Right cardiac atrium (tissue), 5 donors: ENCODE measurements at places on chromosomes 7 and 10.

DNA sequence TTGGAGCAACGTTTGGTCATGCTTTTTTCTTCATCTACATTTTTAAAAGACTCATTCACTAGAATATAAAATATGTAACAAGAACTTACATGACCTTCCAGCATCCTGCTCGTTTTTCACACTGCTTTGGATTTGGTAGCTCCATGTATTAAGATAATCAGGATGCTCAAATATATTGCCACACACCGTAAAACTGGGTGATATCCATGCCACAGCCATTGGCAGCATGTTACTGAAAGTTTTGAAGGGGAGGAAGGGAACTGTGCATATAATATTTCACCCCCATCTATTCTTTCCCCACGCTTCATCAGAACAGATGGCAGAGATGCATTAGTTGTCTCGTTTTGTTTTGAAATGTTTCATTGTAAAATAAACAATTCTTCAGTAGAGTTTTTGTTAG lies 158.2 kb downstream of the RNLS start:
- DNase-seq, result no peak

DNA sequence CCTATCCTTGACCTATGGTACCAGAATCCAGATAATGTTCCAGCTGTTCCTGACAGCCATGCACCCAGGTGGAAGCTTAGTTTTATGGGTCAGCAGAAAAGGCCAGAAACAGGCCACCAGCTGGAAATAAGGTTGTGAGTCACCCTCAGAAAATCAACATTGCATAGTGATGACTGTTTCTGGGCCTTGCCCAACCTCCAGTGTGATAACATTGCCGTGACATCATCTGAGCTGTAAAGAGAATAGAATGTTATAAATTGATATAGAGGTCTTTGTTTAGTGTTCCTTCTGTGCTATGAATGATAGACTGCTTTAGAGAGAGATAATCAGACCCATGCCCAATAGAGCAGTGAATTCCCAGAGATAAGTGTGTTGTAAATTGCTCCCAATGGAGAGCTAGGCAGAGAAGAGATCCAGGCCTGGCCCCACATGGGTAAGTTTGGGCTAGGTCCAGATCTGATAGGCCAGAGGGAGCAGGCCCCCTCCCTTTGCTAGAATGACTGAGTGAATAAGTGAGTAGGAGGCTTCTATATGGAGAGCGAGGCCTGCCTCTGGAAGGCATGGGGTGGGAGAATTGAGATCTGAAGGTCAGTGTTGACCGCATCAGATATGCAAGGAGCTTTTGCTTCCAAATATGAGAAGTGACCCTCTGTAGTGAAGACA lies 14.2 kb upstream of the HPS1 start:
- no peak for DNase-seq

- DNase-seq, result no peak
These were observed 7.2 kb upstream of the GRID1 start for GRCh38 chr10:86373828-86374227.

GRCh38 chr7:6278749-6279310 lies 6.4 kb upstream of the CYTH3 start:
- no peak for DNase-seq

- DNase-seq, result no peak
These were observed 6.2 kb downstream of the CCDC6 start for GRCh38 chr10:59900048-59900727.

DNA sequence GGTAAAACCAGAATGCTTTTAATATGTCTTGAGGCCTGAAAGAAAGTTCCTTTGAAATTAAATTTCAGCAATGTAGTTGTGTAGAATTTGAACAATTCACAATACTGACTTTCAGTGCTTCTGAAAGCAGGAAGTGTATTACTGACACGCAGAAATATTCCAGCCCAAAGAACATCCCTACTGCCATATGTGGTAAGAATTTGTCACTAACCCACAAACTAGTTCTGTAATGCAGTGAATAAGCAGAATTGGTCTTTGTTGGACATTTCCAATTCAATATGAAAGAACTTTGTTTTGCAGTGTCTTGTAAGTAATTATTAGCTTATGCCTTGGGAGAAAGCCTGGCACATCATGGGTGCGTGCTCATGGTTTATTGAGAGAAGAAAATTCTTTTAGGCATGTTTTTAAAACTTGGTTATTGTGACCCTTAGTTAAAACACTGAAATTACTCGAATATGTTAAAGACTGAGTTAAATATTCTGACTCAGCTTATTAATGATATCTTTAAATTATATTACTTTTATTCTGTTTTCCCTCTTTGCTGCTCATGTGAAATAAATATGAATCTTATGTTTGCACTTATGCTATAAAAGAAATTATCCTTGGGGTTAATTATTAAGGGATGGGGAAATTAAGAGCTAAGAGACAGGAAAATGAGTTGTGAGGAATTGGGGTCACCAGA lies 33.4 kb downstream of the PTPN12 start:
- no peak for DNase-seq

DNA sequence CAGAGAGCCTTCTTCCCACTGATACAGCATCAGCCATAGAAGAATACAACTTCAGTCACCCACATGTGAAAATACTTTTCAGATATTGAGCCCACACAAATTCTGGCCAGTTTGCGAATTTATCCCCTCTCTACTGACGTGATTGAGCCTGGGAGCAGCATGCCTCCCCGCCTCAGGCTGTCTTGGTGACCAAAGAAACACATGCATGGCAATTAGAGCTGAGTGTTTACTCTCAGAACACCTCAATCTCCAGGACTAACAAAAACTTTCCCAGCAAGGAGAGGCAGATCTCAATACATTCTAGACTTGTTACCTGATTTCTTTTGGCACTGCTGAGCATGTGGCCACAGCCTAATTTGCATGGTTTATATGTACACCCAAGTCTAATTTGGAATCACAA lies 122.5 kb downstream of the TMEM26 start:
- DNase-seq, result no peak

DNA sequence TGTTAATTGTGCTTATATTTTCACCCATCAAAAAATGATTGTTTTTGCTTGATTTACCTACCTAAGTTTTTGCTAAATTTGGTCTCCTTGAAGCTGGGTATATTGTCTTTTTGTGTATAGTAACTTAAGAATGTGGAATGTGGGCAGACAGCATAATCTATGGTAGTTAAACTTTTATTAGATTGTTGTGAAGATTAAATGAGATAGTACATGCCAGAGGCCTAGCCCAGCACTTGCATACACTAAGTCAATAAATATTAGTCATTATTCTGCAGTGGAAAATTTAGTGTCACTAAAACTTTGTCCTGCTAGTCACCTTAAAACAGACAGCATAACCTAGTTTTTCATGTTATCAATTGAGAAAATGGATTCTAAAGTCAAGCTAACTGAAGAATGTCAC lies 19.3 kb upstream of the RPA3 start:
- DNase-seq, result no peak

- DNase-seq, result no peak
These were observed 172.4 kb downstream of the FZD1 start for GRCh38 chr7:91436655-91437054.

DNA sequence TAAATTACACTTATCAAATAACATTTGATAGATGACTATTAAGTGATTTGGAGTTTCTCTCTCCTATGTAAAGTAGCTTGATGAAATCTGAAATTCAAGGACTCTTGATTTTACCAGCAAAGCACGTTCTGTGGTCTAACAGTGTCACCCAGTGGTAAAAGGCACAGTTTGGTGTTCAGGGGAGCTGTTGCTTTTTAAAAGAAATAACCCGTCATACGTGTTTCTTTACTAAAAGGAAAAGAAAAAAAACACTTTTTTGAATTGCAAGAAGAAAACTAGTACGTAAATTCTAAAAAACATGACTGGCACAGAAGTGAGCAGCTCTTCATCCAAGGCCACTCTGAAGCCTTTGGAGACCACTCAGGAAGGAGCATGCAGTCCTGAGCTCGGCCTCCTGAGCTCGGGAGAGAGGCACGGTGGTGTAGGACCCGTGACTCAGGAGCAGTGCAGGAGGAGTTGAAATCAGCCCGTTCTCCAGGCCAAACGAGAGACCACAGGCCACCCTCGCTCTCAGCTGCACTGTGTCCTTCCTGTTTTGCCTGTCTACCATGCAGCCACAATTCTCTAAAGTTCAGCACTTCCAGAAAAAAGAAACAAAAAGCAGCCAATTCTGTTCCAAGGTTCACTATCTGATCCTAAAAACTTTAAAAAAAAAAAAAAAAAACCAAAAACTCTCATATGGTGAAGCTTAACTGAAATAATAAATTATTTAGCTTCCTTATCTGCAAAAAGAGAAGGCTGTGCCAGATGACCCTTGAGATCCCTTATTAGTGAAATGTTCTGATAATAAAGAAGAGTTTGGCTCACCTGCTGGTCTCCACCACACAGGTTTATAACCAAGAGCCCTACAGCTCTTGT lies 212.6 kb upstream of the FRMD4A start:
- peak; percentile 64 for DNase-seq

DNA sequence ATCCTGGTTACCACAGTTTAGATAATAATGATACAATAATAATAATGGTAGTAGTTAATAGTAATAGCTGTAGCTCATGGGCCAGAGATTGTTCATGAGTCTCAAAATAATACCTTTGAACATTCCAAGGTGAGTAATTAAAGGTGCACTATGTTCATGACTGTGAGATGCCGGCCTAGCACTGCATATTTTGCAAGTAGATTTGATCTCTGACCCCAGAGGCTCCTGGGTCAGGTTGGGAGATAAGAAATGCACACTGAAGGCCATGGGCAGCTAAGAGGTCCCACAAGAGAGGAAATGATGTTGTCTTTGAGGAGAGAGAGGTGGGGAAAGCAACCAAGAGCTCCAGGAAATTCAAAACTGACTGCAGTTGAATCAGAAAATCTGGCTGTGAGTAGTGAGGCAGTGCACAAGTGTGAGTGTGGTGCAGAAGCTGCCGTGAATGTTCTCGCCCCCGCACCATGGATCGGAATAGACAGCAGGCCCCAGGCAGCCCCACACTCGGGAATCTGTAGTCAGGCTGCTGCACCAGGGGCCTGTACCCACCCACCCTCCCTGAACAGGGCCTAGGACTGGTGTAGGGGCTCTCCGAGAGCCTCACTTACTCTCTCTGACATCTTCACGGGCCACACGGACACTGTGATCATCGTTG lies 11.9 kb downstream of the CPXM2 start:
- no peak for DNase-seq

GRCh38 chr10:108567899-108568752 lies 1355.2 kb downstream of the XPNPEP1 start:
- DNase-seq, result no peak

- DNase-seq, result no peak
These were observed 9.6 kb downstream of the GSTK1 start for GRCh38 chr7:143272871-143273270.

DNA sequence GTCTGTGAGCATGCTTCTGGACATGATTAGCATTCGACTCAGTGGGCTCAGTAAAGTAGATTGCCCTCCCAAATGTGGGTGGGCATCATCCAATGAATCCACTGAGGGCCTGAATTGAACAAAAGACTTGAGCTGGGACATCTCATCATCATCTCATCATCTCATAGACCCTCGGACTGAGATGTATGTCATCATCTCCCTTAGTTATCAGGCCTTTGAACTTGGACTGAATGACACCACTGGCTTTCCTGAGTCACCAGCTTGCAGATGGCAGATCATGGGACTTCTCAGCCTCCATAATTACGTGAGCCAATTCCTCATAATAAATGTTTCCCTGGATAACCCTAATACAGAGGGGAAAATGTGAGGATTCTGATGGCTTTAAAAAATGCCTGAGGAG lies 128.3 kb upstream of the LSM8 start:
- DNase-seq, result no peak

- no peak for DNase-seq
These were observed 13.6 kb downstream of the VPS50 start for GRCh38 chr7:93245525-93246432.

DNA sequence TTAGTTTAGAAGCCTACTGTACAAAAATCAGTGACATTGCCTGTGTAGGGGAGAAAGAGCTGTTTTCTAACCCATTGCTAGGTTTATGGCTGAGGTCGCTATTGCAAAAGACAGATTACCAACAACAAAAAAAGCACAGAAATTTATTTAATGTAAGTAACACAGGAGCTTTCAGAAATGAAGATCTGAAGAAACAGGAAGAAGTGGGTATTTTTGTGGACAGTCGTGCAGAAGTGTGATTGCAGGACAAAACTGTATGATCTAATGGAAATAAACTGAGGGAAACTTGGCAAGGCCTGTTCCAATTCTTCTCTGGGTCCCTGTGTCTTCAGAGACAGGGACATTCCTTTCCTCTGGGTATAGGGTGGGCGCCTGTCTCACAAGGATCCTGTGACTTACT lies 87.4 kb downstream of the APBB1IP start:
- no peak for DNase-seq

- no peak for DNase-seq
These were observed 16.9 kb downstream of the SVIL start for GRCh38 chr10:29617880-29618340.

- DNase-seq, result peak; percentile 41
These were observed 220.0 kb upstream of the KCND2 start for GRCh38 chr7:120052884-120053382.

- peak; percentile 34 for DNase-seq
These were observed 23.2 kb upstream of the GDF10 start for GRCh38 chr10:47276576-47277351.

- no peak for DNase-seq
These were observed 158.9 kb upstream of the TNRC18 start for GRCh38 chr7:5582532-5582935.

GRCh38 chr10:117556356-117556755 lies 13.8 kb downstream of the EMX2 start:
- no peak for DNase-seq

GRCh38 chr7:134593530-134594392 lies 44.9 kb downstream of the AKR1B15 start:
- peak; percentile 88 for DNase-seq

GRCh38 chr7:75534727-75535307 lies 42.7 kb downstream of the SPDYE5 start:
- no peak for DNase-seq

GRCh38 chr7:27170426-27171324 lies 3.4 kb downstream of the HOXA10 start:
- DNase-seq, result no peak

DNA sequence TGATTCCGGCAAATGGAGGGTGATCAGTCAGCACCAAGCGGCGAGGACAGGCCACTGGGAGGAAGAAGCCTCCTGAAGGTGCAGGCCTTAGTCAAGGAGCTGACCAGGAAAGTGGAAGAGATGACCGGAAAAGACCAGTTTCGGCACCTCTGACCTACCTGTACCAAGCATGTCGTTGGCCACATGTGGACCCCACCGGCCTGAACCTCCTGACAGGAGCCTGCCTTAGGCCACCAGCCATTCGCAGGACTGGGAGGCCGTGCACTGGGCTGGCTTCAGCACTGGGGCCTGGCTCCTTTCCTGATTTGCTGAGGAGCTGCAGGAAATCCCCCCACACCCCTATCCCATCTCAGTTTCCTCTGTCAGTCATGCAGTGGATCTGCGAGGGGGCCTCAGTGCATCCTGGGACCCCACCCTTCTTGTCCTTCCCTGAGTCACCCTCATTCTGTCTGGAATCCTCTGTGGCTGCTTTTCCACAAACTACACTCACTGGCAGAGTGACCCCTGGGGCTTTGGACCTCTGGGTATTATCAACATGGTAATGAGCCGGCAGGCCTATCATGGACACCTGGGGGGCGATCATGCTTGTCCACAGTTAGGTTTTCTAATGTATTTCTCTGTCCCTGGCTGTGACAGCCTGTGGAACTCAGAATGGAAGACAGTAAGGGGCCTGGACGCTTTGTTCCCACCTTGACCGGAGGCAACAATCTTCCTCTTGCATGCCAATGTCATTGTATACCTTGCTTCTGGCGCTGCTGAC lies 33.0 kb downstream of the RAMP3 start:
- DNase-seq, result no peak
